ENCODE measurements at places on chromosomes 3 and 15. TPM values are rescaled to one million over a fixed set of nuclear protein-coding genes. Genes with fewer than 3 reads are reported as not detected.

The STAB1 gene
- total RNA-seq, result 1.4 TPM

The ENTPD3 gene
- total RNA-seq, result not detected

The PLXNB1 gene
- total RNA-seq, result 34.4 TPM

The CORO2B gene
- 11.6 TPM for total RNA-seq

The PLSCR2 gene
- not detected for total RNA-seq

The GRIP2 gene
- total RNA-seq, result 0.17 TPM

The VGLL3 gene
- 103 TPM for total RNA-seq

Data from pericardium fibroblast (primary cell).